ENCODE measurements at places on chromosomes 4 and X.
A peak's percentile ranks its signal among the peaks of the same experiment; 100 is the strongest.

DNA sequence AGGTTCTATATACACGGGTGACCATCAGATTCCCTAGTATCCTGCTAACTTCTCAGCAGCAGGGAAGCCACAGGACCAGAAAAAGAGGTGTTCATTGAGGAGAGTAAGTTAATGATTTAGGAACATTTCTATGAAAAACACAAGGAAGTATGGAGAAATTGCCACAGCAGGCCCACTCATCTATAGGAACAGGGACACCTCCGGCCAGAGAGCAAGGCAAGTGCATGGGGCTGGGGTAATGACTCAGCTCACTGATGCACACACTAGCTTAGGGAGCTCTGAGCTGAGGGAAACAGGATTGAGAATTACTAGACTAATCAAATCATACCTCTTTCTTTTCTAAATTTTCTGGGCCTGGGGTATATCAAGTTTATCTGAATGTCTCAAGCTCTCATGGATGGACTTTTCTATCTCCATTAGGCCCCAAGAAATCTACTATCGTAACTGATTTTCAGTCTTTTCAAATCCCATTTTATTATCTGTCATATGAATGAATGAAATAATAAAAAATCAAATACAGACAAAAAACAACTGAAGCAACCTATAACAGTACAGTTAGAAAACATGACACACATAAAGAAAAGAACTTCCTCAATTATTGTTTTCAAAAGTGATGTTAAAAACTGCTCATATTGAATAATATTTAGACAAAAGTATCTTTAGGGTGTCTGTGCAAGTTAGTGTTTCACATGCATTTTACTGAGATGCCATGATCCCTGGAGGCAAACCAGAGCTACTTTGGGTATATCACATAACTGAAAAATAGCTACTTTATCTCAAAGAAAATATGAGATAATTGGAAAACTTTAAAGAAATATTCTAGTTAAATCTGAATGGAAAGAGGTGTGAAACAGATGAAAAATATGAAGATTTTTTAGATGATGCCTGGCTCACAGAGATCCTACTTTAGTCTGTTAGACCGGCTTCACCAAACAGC, 89.8 kb downstream of the FBXO8 start:
- DNase-seq: no peak

- DNase-seq: no peak
Observed at GRCh38 chr4:67678612-67679011, 22.3 kb downstream of the UBA6 start.

DNA sequence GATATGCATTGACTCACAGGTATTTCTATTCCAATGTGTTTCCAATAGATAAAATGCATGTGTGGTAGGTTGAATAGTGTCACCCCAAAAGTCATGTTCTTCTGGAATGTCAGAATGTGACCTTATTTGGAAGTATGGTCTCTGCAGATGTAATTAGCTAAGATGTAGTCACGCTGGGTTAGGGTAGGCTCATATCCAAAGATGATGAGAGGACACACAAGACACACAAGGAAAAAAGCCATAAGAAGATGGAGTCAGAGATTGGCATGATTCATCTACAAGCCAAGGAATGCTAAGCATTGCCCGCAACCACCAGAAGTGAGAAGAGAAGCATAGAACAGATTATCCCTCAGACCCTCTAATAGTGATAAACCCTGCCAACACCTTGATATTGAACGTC, 17.5 kb downstream of the ZNF330 start:
- no peak for DNase-seq

- DNase-seq: no peak
Observed at GRCh38 chrX:153763298-153763932, 634 bp upstream of the PLXNB3 start.

- no peak for DNase-seq
Observed at GRCh38 chrX:97401154-97401553, 517.4 kb downstream of the RPA4 start.

GRCh38 chrX:9522378-9523155, 57.7 kb downstream of the TBL1X start:
- no peak for DNase-seq

DNA sequence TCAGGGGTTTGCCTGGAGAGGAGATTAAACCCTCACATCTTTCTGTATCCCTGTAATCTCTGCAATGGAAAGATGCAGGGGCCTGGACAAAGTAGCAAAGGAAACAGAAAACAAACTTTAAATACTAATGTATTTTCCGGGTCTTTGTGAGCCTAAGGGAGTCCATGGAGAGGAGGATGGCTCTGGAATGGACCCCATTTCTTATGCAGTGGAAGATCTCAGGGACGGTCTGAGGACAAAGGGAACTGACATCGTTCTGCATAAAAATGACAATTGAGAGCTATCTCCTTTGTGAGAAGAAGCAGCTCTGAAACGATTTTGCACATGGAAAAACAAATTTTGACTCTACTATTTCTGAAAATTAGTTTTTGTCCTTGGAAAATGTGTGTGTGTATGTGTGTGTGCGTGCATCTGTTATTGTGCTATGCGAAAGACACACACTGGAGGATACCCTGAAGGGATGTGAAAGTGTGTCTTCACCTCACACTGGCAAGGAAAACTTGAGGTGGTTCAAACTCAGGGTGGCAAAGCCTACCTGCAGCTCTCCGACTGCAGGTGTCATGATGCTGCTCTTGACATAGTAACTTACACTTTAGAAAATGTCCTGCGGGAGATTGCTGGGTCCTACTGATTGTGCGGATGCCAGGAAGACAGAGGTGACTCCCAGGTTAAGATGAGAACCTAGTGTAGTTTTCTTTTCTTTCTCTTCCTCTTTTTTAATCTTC, 126.4 kb upstream of the JADE1 start:
- DNase-seq: no peak

- no peak for DNase-seq
Observed at GRCh38 chr4:110059556-110060191, 138.7 kb downstream of the ELOVL6 start.

GRCh38 chr4:10207116-10207515, 90.5 kb upstream of the WDR1 start:
- DNase-seq: no peak

GRCh38 chr4:146029939-146030710, 91.5 kb upstream of the ZNF827 start:
- peak; percentile 0 for DNase-seq

DNA sequence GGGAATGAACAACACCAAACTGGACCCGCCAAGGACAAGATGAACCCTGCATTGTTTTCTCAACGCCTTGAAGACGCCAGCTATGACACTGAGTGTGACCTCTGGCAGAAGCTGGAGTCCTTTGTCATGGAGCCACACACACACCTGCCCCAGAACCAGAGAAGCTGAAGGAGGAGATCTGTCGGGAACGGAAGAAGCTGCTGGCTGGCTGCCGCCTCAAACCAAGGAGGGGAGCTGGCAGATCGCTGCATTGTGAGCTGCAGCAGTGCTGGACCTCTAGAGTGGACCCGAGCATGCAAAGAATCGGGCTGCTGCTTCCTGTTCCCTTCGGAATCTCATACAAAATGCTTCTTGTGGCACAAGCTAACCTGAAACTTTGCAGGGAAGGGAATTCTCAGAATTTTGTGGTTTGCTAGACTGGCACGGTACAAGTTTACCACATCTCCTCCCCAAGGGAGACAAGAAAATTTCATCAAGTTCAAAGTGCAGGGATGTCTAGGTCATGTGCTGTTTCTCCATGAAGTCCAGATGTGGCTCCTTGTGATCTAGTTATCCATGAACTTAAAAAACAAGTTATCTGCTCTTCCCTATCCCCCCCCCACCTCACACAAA, 23.4 kb upstream of the GLRB start:
- peak; percentile 49 for DNase-seq

DNA sequence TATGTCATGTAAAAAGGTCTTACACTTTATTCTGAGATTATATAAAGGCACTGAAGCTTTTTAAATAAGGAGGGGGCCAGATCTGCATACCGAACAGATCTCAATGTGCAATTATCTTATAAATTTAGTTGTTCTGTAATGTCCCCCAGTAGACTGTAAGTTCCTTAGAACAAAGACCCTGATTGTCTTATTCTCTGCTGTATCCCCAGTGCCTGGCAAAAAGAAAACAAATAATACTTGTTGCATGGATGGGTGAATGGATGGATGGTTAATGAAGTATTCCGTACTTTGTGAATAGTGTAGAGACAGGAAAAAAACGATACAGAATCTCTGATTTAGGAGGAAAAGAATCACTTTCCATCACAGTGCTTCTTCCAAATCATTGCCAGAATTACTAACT, 141.5 kb downstream of the CHM start:
- DNase-seq: no peak

GRCh38 chrX:138008281-138008680, 442.4 kb downstream of the ZIC3 start:
- DNase-seq: no peak

DNA sequence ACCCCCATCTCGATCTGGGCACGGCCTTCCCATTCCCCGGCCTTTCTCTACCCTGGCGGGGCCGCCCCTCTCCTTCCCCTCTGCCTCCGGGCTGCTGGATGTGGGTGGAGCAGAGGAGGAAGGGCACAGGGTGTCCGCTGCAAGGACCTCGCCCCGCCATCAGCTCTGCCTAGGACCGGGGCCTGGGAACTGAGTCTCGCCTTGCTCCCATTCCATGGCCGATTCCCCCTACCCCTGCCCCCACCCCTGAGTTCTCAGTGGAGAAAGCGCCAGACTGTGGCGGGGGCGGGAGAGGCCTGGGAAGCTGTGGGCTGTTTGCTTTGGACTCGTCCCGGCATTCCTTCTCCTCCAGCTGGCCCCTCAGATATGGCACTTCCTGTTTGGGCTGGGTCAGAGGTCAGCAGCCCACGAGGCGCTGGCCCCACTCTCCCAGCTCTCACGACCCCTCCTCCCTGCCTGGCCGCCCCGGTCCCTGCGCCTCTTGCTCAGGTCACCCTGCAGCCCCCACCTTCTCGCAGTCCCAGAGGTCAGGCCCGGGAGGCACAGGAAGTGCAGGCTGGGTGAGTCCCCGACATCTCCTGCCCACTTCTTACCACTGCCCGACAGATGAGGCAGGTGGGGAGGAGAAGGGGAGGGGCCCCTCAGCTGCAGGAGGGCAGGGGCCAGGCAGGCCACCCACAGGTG, 6.4 kb upstream of the BGN start:
- no peak for DNase-seq

DNA sequence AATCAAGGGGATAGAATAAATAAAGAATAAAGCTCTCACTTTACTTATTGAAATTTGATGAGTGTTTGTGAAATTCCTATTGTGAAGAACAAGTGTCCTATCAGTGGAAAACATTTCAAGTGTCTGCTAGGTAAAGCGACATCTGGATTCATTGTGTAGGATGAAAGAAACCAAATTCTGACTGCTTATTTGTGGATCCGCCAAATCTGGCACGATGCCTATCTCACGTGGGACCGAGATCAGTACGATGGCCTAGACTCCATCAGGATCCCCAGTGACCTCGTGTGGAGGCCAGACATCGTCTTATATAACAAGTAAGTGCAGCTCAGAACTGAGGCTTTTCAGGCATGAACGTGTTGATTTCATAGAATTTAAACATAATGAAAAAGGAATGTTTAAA, 1.9 kb downstream of the CHRNA9 start:
- DNase-seq: no peak

- no peak for DNase-seq
Observed at GRCh38 chr4:138488533-138488932, 246.4 kb upstream of the SLC7A11 start.

- no peak for DNase-seq
Observed at GRCh38 chr4:169286562-169287301, 16.0 kb upstream of the SH3RF1 start.

- no peak for DNase-seq
Observed at GRCh38 chrX:15143825-15144121, 126.1 kb downstream of the ASB9 start.

DNA sequence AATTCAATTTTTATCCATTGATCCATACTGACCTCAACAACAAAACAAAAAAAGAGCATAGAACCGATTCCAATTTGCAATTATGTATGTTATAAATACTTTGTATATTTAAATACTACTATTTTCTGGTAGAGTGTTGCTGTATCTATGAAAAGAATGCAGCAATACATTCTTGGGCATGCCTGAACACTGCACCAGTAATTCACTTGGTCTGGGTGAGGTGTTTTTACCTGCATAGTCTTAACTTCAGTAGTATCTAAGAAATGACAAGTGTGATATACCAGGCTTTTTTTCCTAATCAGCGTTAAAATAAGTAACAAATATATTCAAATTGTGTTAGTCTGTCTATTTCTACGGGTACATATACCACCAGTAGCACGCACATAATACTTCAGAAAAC, 120.2 kb downstream of the KLHL13 start:
- no peak for DNase-seq

- DNase-seq: peak; percentile 23
Observed at GRCh38 chrX:46408553-46409407, 136.4 kb downstream of the ZNF674 start.

- no peak for DNase-seq
Observed at GRCh38 chr4:128456171-128456570, 168.6 kb upstream of the PGRMC2 start.

GRCh38 chrX:4129626-4130025, 416.2 kb upstream of the PRKX start:
- no peak for DNase-seq

GRCh38 chrX:9339603-9340491, 125.0 kb upstream of the TBL1X start:
- peak; percentile 13 for DNase-seq

DNA sequence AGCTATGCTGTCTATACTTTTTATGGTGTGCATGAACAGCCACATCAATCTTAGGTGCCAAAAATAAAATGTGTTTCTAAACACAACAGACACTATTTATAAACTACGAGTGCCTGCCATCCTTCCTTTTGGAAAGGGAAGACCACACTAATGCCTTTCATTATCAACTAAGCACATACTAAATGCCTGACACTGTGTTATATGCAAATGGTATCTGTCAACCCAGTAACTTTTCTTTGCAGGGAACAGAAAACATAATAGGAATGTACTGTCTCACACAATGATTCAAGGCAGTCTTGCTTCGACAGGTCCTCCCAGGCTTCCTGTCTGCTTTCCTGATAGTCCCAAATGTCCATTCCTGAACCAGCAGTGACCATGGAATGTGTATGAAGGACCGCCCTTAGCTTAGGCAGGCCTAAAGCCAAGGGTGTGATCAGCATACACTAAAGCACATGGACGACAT, 43.8 kb downstream of the ADGRA3 start:
- DNase-seq: no peak

GRCh38 chr4:23894021-23894420, 4.2 kb upstream of the PPARGC1A start:
- DNase-seq: no peak

Data from NCI-H2227 treated with DMSO at 0.1 percent for 48 hours (cell line).